ENCODE measurements at places on chromosomes 7 and 10.

- no peak for DNase-seq
These were observed 1256.1 kb upstream of the LRRN3 start for GRCh38 chr7:109834851-109835250.

DNA sequence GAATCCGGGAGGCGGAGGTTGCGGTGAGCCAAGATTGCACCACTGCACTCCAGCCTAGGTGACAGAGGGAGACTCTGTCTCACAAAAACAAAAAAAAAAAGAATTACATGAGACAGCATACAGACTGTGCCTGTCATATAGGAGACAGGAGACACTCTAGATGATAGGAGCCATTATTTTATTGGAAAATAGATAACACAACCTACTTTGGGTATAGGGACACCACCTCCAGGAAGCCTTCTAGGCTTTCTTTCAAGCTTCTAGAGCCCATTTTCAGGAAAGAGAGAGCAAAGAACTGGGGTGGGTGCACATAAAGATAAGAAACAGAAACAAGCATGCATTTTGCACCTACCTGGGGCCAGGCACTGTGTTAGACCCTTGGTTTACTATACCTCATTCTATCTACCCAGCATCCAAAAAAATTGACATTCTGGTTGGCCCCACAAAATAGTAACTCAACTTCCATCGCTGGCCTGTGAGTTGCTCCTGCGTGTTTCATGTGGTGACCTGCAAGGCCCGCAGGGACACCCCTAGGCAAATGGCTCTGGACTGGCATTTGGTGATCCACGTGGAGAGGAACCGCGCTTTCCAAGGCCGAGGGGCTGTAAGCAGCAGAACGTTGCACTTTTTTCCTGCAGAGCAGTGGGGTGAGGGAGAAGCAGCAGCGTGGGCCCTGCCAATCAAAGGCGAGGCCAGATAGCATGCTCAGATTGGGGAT is 57.1 kb upstream of the CACUL1 start:
- DNase-seq: no peak

- DNase-seq: no peak
These were observed 72.8 kb downstream of the PDE1C start for GRCh38 chr7:31997423-31997822.

GRCh38 chr10:126205486-126206205 is 182.6 kb downstream of the ADAM12 start:
- DNase-seq: no peak

GRCh38 chr7:4235596-4235995 is 446.5 kb upstream of the FOXK1 start:
- DNase-seq: no peak

DNA sequence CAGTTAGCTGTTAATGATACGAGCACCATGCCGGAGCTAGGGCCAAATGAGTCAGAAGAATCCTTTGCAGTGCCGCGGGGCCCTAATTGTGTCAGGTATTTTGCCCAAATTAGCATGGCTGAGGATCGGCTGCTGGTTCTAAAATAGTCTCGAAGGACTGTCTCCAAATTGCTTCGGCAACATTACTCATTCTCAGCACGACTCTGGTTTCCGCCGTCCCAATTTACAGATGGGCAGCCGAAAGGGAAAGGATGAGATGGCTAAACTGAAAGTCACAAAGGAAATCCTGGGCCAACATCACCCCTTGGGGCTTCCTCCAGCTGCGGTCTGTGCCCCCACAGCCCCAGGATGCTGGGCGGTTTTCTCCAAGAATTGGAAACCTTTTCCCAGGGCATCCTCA is 351.4 kb downstream of the PAXIP1 start:
- no peak for DNase-seq

GRCh38 chr10:127920306-127921074 is 13.6 kb downstream of the PTPRE start:
- DNase-seq: no peak

DNA sequence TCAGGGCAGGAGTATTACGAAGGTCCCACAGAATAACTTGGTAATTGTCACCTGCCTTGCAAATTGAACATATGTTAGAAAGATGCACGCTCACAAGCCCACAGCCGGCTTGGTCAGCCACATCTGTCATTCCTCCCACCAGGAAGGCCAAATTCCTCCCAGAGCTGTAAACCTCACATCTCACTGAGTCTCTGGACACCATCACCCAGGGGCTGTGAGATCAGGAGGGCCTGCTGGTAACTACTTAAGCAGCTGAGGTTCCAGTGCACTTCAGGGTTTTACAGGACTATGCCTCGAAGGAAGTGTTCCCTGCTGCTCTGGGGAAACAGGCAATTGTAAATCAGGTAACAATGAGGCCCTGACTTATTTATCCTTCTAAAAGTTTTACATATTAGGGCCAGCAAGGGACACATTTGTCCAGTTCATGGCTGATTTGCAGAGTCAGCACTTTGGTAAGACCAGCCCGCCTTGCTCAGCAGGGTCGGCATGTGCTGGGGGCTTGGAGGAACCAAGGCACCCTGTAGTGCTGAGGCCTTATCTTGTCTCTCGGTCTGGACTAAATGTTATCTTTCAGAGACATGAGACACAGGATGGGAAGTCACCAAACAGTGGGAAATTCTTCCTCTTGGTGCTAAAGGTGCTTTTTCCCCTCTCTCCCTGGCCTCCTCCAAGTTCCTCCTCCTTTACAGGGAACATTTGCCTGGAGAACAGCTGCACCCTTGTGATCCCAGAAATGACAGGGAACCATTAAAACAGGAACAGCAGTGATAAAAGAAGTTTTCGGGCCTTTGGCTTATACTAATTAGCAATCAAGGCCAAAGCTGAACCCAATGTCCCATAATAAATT is 34.3 kb downstream of the PYROXD2 start:
- no peak for DNase-seq

DNA sequence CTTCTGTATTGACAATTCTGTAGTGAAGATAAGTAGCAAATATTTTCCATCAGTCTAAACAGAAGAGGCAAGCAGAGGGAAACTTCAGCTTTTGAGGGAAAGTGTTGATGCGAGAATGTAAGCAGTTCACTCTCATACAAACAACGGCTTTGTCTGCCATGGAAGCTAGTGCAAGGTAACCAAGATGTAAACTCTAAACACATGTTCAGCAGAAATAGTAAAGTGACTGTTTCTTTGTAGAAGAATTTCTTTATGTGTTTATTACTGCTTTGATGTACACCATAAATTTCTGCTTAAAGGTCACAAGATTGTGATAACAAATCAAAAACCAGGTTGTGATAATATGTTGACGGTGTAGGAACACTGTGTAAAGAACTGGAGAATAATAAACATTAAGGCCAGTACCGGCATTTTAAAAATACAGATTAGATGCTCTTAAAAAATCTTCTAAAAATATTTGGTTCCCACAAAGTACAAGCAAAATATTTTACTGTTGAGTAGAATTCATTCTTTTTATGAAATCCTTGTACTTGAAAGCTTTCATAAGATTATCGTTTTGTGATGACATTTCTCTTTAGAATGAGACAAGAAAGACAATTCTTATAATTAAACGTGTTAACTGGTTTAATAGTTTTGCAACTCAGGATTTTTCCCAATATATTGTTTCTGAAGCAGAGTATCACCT is 34.2 kb downstream of the SEMA3C start:
- no peak for DNase-seq

All from A673 (cell line).